Vagina (tissue), 2 donors: ENCODE measurements at places on chromosomes 1 and 21.

- DNase-seq = no peak
These were observed 89.7 kb downstream of the DMRTA2 start for GRCh38 chr1:50333595-50333974.

- no peak for DNase-seq
These were observed 24.9 kb upstream of the BMP8A start for GRCh38 chr1:39466413-39467107.

GRCh38 chr1:11576109-11576875, 77.9 kb downstream of the FBXO2 start:
- no peak for DNase-seq

DNA sequence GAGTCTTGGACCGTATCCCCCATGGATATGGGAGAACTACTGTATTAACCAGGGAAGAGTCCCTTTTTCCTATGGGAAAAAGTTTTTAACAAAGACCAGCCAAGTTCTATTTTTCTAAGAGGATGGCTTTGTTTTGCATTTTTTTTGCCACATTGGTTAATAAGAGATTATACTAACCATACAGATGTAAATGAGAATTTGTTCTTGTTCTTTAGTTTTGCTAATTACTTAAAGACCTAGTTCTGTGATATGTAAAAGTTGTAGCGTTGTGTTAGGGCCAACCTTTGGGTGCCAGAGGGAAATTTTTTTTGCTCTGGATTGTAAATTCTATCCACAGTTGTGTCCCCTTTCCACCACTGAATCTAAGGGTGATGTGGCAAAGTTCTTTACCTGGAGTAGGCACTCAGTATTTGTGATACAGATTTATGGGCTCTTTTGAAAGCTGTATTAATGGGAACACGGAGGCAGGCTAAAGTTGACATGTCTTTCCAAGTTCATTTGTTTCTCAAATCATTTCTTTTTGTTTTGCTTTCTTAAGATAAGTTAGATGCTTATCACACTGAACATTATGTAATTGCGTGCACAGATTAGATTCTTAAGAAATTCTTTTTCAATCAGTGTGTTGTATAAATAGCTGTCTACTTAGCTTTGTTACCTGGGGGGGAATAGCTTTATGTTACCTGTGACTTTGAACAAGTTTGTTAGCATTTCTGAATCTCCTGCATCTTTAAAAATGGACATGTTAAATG, 2.9 kb downstream of the SOAT1 start:
- DNase-seq = no peak

- no peak for DNase-seq
These were observed 31.9 kb downstream of the PRDM15 start for GRCh38 chr21:41847066-41847804.

- DNase-seq = no peak
These were observed 1.5 kb upstream of the POU2F1 start for GRCh38 chr1:167219194-167219593.

GRCh38 chr1:153363641-153364040, 6.0 kb downstream of the S100A9 start:
- peak; percentile 55 for DNase-seq

DNA sequence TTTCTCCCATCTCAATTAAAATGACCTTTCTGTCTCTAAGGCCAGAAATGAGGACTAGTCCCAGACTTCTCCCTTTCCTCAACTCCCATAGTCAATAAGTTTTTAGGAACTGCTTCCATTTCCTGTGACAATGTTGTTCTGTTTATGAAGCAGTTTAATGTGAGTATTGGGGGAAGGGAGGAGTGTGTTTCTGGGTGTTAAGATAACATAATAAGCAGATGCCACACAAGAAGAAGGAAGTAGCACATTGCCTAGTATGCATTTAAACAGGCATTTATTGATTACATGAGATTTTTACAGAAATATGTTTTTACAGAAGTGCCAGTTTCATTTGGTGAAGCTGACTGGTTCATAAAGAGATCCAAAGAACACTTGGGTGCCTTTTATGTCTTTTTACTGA, 65.6 kb upstream of the TNR start:
- no peak for DNase-seq

DNA sequence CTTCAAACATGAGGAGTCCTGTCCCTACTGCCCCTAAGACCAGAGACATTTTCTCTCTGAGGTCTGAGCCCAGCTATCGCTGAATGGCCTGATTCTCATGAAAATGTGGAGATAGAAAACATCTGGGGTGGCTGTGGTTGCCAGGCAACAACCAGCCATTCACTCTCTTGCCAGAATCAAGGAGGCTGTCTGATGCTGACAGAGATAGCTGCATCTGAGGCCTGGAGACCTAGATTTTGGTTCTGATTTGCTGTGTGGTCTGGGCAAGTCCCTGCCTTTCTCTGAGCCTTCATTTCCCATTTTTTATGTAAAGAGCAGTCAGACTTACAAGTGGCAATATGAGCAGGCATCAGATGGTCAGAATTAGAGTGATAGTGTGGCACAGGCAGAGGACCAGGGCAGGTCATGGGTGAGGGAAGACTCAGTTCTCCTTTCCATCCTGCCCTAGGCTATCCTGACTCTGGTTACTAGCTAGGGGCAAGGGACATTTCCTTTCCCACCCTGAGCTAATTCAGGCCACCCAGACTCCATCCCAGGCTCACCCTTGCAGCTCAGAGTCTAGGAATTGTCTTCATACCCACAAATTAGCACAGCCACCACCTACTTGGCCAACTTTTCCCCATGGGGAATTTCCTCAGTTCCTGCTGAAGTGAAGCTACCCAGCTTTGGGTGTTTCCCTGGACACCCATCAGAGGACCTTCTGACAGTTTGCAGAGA, 20.0 kb upstream of the RNF19B start:
- no peak for DNase-seq

DNA sequence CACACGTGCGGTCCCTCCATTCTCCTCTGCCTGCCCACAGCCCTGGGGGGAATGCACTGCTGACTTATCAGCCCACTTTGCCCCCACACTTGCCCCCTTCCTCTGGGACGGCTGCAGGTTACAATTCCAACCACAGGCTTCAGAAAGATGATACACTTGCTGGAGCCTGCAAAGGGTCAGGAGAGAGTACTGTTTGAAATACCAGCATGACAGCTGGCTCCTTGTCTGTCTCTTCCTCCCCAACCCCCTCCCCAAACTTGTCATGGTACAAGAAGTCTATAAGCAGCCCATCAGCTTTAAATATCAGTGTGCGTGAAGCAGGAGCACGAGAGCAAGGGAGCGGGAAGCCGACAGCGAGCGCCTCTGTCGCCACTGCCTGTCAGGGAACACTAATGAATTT, 62.4 kb downstream of the ERI3 start:
- DNase-seq = no peak

DNA sequence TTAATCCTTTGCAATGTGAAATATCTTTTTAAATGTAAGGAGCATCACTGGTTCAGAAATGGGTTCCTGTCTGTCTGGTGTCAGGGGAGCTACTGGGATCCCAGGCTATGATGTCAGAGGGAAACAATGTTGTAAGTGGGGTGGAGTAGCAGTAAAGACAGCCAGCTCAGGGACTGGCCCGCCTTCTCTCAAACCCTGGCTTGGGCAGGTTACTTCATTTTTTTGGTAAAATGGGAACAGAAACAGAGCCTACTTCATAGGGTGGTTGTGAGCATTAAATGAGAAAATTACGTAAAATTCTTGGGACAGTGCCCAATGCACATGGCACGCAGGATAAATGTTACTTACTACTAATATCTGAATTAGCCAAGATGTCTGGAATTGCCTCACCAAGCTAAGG, 30.7 kb upstream of the IL20 start:
- DNase-seq = no peak

GRCh38 chr1:66681686-66682085, 70.6 kb upstream of the DYNLT5 start:
- DNase-seq = no peak

- DNase-seq = no peak
These were observed 1.8 kb downstream of the CD160 start for GRCh38 chr1:145720878-145721671.

DNA sequence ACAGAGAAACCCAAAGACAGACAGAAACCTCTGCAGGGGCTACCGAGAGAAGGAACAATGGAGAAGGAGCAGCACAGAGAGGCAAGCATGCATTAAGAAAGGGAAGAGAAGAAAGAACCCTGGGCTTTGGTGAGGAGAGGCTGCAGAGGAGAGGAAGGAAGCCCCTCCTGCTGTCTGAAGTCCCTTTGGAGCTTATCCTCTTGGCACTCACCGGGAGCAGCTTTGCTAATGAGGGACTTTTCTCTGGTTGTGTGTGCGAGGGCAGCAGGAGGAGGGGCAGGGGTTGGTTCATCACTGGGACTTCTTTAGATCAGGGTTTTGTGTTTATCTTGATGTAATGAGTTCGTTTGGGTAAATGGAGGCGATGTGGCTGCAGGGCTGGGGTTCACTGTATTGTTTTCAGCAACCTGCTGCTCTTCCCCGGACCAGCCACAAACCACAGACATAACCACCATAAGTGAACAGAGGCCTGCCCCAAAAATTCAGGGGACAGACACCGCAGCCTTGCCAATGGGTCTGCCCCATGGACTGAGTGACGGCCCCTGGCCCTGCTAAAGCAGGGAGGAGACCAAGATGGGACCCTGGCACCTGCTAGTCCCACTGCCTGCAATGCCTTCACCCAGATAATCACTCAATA, 100.6 kb downstream of the KCND3 start:
- no peak for DNase-seq

GRCh38 chr1:55035904-55036303, 3.4 kb upstream of the PCSK9 start:
- no peak for DNase-seq

GRCh38 chr1:230002164-230002803, 64.8 kb upstream of the GALNT2 start:
- no peak for DNase-seq

DNA sequence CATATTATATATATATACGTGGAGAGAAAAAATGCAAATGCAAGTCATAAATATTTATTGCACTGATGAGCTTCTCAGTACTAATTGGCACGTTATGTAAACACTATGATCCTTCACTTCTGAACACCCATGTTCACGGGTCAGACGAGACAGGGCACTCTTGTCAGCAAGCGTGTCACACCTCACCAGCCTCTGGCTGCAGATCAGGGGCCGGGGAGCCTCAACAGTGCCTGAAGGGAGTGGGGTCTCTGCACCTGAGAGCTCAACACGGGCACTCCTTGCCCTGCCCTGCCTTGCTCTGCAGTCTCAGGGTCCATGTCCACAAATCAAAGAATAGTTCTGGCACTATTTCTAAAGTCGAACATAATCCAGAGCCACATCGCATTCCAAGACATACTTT, 409 bp upstream of the HIVEP3 start:
- no peak for DNase-seq
